Kidney epithelial cell (primary cell): ENCODE measurements at places on chromosomes 3 and 15.
A peak's percentile ranks its signal among the peaks of the same experiment; 100 is the strongest.

DNA sequence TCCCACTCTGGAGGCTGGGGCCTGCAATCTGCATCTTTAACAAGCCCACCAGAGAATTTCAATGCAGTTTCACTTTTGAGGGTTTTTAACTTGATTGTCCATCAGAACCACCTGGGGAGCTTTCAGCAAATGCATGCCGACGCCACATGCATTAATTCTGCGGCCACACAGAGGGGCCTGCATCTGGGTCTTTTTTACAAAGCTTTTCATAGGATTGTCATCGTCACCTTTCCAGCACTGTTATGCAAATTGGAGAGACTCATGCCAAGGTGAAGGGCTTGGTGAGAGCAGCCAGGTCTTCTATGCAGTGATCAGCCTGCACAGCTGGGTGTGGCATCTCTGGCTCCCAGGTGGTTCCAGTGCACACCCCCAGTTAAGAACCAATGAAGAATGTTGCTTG, 143.0 kb upstream of the CTDSPL start:
- no peak for DNase-seq

GRCh38 chr15:76991048-76991447, 3.9 kb upstream of the PSTPIP1 start:
- no peak for DNase-seq

GRCh38 chr3:190566043-190566933, 52.4 kb downstream of the IL1RAP start:
- DNase-seq, result peak; percentile 100

DNA sequence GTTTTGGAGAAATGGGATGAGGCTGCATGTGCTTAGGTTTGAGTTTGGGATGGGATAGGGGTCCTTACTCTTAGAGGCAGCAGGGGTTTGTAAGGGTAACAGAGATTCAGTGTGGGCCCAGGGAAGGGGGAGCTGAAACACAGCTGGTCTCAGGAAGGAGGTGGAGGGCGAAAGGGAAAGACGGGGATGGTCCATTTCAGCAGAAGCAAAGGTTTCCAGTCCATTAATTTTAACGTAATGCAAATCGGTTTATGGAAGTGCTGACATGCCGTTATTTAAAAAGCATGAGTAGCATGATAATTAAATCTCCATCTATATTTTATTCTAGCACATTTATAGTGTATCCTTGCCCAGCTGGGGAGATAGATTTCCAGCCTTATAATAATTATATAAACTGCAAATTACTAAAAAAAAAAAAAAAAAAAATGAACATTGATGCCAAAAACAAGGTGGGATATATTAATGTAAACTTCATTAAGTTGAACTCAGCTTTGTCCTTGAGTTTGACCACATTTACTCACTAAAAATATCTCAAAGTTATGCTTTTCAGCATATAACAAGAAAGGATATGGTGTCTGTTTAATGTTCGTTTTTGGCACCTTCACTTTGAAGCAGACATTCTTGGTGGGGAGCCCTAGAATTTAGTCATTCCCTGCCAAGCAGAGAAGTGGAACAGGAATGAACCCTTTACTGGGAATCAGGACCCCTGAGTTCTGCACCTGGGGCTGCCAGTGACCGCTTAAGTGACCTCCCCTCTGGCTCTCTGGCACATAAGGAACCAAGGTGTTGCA, 234.7 kb downstream of the THSD4 start:
- no peak for DNase-seq

DNA sequence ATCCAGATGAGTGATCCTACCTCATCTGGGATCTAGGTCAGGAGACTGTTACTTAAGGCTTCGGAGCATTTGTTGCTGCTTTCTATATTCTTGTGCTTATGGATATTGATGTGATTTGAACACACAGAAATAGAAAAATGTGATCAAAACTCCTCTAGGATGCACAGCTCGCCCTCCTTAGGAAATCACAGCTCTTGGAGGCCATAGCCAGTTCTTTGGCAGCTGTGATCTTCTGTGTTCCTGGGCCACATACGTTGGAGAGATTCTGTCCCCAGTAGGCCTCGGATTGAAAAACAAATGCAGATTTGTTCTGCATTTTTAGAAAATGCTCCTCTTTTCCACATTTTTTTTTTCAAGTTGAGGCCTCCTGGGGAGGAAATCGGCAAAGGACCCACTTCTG, 437.4 kb upstream of the THBS1 start:
- DNase-seq, result no peak

- DNase-seq, result no peak
These were observed 42.6 kb upstream of the MBNL1 start for GRCh38 chr3:152226176-152226575.

- DNase-seq, result no peak
These were observed 223.5 kb upstream of the PROK2 start for GRCh38 chr3:72008226-72008996.

GRCh38 chr3:107739227-107739626, 216.5 kb downstream of the BBX start:
- DNase-seq, result no peak

DNA sequence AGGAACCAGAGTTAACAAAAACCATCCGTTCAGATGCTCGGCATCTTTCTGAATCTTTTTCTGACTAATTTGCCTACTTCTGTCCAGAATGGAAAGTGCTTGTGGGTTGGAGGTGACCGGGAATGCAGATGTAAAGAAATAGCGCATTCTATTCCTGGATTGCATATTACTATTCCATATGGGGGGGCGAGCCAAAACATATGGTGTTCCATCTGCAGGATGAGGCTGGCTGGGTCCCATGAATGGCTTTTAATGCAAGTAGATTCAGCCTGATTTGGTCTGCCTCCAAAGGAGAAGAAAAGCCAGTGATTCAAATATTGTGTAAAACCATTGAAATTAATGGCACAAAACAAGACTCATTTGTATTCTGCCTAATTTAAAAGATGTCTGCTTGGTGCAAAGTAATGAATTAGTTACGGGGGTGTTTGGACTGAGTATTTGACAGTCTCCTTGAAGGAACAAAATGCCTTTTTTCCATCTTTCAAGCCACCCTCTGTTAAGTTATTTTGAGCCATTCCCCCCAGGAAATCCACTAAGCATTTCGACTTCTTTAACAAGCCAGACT, 99.0 kb downstream of the ST8SIA2 start:
- DNase-seq, result no peak

- DNase-seq, result no peak
These were observed 632 bp upstream of the IDH3A start for GRCh38 chr15:78148392-78149067.

GRCh38 chr15:42402455-42403205, 43.3 kb downstream of the CAPN3 start:
- DNase-seq, result no peak

DNA sequence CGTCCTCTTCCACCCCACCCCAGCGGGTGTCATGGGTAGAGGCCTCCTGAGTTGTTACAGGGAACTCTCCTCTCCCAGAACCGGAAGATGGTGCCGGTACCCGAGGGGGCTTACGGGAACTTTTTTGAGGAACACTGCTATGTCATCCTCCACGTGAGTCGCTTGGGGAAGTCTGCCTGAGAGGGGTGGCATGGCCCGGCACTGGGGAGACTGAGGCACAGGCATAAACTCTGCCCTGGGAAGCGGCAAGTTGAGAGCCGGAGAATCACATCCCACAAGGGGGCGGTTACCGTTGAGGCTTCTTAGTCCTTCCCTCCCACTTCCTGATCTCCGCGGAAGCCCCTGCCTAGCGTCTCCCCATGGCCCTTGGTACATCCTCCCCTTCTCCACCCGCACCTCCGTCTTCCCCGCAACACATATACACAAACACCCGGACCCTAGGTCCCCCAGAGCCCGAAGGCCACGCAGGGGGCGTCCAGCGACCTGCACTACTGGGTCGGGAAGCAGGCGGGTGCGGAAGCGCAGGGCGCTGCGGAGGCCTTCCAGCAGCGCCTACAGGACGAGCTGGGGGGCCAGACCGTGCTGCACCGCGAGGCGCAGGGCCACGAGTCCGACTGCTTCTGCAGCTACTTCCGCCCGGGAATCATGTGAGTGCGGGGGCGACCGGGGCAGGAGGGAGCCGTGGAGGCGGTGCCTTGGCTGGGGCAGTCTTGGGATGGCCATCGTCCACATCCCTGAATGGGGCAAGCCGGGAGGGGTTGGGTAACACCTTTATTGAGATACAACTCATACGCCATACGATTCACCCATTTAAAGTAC, 3.4 kb downstream of the VILL start:
- peak; percentile 19 for DNase-seq

DNA sequence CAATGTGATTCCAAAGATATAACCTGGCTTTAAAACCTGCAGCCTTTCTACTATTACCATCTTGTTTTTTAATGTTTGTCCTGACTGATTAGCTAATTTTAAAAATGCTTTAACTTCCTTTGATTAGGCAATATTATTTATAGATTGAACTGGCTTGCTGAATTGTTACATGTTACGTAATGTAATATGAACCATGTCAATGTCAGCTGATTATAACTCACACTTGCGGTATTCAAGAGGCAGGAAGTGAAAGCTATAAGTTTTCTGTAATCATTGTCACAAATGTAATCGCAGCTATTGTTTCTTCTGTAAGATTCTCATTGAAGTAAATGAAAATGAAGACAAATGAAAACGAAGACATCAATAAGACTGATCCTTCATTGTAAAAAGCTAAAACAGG, 146.8 kb downstream of the ROBO2 start:
- peak; percentile 2 for DNase-seq

- DNase-seq, result no peak
These were observed 1.7 kb downstream of the CCR1 start for GRCh38 chr3:46206282-46207015.

- DNase-seq, result no peak
These were observed 50.9 kb downstream of the BOC start for GRCh38 chr3:113262304-113262665.

GRCh38 chr3:155428563-155428962, 135.1 kb upstream of the STRIT1 start:
- no peak for DNase-seq

DNA sequence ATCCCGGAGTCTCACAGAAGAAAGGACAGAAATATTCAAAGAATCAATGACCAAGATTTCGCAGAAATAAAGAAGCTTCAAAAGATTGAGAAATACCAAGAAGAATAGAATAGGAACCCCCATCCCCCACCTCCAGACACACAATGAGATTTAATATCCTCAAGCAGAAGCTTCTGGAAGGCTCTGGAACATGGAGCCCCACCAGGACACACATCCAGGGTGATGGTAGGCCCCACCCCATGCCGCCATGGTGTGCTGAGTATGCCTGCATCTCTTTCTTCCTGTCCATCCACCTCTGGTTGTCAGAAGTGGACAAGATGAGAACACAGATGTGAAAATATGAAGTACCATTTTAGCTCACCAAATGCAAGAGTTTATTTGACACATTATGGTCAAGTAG, 19.3 kb downstream of the PRR23E start:
- no peak for DNase-seq

- no peak for DNase-seq
These were observed 248.2 kb upstream of the ADAMTS9 start for GRCh38 chr3:64935971-64936370.

DNA sequence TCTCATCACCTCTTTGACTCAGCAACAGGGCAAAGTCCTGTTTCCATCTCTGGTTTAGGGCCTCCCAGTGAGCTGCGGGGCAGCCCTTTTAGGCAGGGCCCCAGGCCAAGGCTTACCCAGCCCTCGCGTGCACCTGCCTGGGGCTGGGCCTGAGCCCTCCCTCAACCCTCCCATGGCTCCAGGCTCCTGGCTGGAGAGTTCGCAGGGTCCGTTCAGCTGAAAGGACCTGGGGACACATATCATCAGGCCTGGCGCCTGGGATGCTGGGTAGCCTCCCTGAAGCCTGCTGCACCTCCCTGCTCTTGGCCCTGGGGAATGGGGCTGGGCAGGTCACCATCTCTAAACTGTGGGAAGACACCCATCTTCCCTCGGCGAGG, 29.7 kb downstream of the HDAC11 start:
- DNase-seq, result no peak

DNA sequence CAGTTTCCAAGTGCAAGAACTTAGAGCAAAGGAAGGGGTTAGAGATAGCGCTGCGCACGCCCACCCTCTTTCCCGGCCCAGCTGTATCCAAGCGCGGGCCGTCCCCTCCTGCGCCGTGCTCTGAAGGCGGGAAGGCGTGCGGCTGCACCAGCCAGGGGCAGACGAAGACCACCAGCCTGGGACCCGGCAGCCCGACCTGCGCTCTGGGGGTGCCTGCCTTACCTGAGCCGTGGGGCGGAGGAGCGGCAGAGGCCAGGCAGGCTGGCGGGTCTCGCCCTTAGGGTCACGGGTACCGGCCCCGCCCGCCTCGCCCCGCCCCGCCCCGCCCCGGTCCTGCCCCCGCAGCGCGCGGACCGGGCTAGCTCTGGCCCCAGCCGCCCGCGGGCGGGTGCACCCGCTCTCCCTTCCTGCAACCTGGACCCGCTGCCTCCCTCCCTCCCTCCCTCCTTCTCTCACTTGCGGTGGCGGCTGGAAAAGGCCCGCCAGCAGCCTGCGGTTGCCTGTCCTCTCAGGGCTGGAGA, at the start of gene WDR72:
Gene WDR72, minus strand, starts transcription at position 253 of the 521 bp plus-strand sequence. CDS start 26,514 bp downstream, outside the sequence.
- no peak for DNase-seq

DNA sequence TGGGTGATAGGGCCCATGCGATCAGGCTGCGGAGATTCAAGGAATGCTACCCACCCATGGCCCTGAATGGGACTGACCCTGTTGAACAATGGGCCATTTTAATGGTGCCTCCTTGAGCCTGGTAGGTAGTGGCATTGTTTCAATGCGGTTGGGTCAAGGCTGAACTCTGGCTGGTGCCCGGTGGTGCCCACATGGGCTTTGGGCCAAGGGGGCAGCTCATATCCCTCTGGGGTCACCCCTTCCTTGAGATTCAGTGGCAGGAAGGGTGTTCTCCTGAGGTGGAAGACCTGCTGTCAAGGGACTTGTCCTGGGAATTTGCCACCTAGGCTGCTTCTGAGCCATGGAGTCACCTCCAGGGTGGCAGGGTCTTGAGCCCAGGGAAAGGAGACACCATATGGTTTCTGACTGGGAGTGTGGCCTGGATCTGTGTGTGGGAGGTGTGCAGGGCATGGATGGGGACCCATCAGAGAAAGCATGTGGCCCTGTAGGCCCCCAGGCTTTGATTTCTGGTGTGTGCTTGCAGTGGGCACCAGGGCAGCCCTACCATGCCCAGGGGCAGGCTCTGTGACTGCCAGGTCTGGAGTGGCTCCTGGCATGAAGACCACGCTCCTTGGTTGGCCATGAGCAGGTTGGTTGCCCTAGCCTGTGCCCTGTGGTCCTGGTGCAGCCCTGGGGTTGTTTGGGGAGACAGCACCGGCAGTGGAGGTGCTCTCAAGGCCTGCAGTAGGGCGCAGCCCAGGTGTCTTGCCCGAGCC, 199.9 kb downstream of the UBE3A start:
- no peak for DNase-seq

- DNase-seq, result peak; percentile 23
These were observed 103.3 kb downstream of the SNRK start for GRCh38 chr3:43389388-43390254.

DNA sequence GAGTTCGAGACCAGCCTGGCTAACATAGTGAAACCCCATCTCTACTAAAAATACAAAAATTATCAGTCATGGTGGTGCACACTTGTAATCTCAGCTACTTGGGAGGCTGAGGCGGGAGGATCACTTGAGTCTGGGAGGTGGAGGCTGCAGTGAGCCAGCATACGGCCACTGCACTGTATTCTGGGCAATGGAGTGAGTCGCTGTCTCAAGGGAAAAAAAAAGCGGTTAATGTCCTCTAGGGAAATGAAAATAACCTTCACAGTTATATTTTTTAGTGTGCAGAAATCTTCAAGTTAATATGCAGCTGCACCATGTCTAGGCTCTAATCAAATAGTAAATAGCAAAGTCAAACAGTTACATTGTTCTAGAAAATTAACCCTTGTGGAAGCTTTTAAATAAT, 14.8 kb downstream of the CEP19 start:
- DNase-seq, result no peak

GRCh38 chr3:179932674-179933073, 104.1 kb downstream of the PEX5L start:
- DNase-seq, result no peak

- no peak for DNase-seq
These were observed 49.0 kb upstream of the TASOR start for GRCh38 chr3:56732109-56732508.
